ENCODE measurements at places on chromosomes 3 and 15.

DNA sequence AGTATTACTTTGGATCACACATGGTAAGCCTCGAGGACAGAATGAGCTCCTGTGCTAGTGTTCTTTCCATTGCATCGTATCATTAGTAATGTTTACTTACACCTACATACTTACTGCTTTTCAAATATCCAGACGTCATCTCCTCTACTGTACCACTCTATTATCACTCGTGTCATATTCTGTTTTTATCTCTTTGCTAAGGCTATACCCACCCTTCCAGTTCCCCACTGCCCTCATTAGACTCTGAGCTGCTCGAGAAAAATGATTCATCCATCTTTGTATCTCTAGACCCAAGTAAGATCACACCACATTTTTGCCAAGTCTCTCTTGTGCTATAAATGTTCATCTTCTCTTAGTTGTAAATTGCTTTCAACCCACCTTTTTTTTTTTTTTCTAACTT, 245.7 kb downstream of the TIGIT start:
- no peak for DNase-seq

GRCh38 chr3:180059356-180059755, 22.6 kb upstream of the PEX5L start:
- DNase-seq, result no peak

GRCh38 chr3:152230370-152230769, 38.4 kb upstream of the MBNL1 start:
- DNase-seq, result no peak

DNA sequence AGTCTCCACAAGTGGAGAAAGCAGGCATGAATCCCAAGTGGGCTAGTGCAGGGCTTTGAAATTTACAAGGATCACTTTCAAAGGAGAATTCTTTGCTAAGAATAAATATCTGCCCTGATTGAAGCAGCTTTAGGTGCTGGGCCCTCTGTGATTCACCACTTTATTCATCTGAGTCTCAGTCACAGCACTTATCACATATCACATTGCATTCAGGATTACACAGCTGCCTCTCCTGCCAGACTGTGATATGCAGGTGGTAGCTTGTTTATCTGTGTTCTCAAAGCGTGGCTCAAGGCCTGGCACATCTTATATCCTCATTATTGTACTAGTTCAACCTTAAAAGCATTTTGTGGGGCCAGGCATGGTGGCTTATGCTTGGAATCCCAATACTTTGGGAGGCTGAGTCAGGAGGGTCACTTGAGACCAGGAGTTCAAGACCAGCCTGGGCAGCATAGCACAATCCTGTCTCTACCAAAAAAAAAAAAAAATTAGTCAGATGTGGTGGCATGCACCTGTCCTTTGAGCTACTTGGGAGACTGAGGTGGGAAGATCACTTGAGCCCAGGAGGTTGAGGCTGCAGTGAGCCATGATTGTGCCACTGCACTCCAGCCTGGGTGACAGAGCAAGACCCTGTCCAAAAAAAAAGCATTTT, 156.9 kb upstream of the EIF1B start:
- DNase-seq, result no peak
